Caco-2 (cell line): ENCODE measurements at places on chromosomes 1 and 21. TPM values are rescaled to one million over a fixed set of nuclear protein-coding genes. Genes with fewer than 3 reads are reported as not detected.

GRCh38 chr1:2375246-2375922 lies 16.0 kb downstream of the MORN1 start:
- no peak overlapping the region for H3K4me3 ChIP-seq
- DNase-seq, result no peak
- H3K4me1 ChIP-seq, result no peaks in the 10 kb centered on the region
- no peaks in the 10 kb centered on the region for H3K36me3 ChIP-seq
- no peak overlapping the region for H3K27ac ChIP-seq
- H3K27me3 ChIP-seq, result no peaks in the 10 kb centered on the region

DNA sequence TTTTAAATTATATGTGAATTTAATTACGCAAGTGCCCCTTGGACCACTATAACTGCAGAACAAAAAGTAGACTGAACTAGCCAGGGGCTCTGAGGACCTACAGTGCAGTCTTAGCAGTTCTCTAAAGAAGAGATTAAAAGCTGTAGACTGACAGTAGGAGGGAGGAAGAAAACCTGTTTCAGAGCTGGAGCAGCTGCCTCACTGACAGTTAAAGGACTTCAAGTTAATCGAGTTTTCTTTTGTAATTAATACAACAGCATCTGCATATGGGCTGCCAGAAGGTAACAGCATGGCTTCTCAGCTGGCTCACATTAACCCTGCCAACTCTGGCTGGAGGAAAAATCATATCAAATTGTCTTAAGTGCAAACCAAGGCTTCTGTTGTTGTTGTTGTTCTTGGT lies 19.9 kb downstream of the DSTYK start:
- no peaks in the 10 kb centered on the region for H3K36me3 ChIP-seq
- no peak for DNase-seq
- no peak overlapping the region for H3K4me3 ChIP-seq

Gene CHD5
- 0.39 and 0.44 TPM in 2 replicates for total RNA-seq

DNA sequence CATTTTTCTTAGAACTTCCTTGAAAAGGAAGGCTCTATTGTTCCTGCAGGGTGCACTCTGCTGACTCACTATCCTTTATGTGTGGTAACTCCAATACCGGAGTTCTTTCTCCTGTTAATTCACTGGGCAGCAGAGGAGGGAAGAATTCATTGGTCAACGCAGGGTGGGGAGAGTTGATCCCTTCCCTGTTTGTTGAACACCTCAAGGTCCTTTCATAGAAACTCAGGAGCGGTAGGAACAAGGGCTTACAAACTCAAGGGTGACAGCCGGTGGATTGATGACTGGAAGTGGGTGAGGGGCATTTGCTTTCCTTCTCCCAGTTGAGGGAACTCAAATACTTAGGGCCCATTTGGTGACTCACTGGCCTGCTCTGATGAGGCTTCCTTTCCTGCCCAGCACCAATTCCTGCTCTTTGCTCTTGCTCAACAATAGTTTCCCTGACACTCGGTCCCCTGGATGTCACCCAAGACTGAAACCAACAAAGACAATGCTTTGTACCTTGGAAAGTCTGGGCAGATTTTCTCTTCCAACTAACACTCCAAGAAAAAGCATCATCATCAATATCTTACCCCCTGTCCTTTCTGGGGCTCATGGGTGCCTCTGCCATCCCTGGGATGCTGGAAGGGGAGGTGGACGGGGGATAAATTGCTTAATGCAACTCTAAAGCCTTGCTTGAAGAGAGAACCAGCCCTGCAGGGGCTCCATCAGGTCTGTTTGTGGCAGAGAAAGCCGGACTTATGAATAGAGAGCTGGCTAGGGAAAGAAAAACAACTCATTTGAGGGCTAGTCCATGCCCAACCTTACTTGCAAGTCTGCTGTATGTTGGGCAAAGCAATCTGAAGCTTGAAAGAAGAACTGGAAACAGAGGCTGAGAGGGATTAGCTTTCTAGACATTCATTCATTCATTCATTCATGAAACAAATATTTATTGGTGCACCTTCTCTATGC lies 9.3 kb downstream of the SLC26A9 start:
- no peak for DNase-seq
- H3K4me1 ChIP-seq, result peaks cover 16% of the 10 kb centered on the region
- peak overlapping the region; percentile 40 for H3K27ac ChIP-seq

Gene PDZK1IP1
- total RNA-seq, result 3.8 and 6.1 TPM in 2 replicates

Gene OR2L3
- total RNA-seq, result not detected in 2 replicates

- no peak overlapping the region for H3K4me3 ChIP-seq
- no peaks in the 10 kb centered on the region for H3K36me3 ChIP-seq
- DNase-seq, result no peak
- no peak overlapping the region for H3K27ac ChIP-seq
- peaks cover 7% of the 10 kb centered on the region; the same call in 1 of the 2 replicates for H3K4me1 ChIP-seq
Measured at GRCh38 chr1:20248971-20249612, 41.6 kb upstream of the VWA5B1 start.

- no peak overlapping the region for H3K4me3 ChIP-seq
- H3K36me3 ChIP-seq, result no peaks in the 10 kb centered on the region; the same call in 1 of the 2 replicates
- H3K4me1 ChIP-seq, result no peaks in the 10 kb centered on the region
Measured at GRCh38 chr21:37207441-37208009, 59.6 kb downstream of the VPS26C start.

Gene ELAVL4
- not detected in 2 replicates for total RNA-seq

Gene DNAJC28
- 2.5 and 2.7 TPM in 2 replicates for total RNA-seq

- no peak overlapping the region for H3K27ac ChIP-seq
- no peaks in the 10 kb centered on the region for H3K27me3 ChIP-seq
- H3K36me3 ChIP-seq, result no peaks in the 10 kb centered on the region
Measured at GRCh38 chr1:199646761-199647160, 380.7 kb upstream of the NR5A2 start.

DNA sequence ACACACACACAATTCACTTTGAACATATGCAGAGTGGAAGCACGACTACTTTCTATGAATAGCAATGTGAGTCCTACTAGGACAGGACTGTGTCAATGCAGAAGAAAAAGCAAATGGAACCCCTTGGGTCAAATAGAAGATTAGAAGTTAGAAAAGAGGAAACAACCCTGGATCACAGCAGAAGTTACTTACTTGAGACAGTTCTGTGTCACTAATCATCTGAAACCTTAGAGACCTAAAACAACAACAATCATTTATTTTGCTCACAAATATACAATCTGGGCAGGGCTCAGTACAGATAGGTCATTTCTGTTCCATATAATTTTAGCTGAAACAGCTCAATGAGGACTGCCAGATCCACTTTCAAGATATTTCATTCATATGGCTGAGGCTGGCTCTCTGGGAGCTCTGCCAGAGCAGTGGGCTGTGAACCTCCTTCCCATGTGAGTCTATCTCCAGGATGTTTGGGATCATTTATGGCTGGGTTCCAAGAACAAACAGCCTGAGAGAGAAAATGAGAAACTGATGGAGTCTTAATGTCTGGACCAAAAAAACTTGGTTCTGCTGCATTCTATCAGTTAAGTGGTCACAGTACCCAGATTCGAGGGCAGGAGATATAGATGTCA lies 42.5 kb upstream of the IL10 start:
- no peak for DNase-seq
- H3K27ac ChIP-seq, result no peak overlapping the region
- H3K27me3 ChIP-seq, result no peaks in the 10 kb centered on the region
- H3K36me3 ChIP-seq, result no peaks in the 10 kb centered on the region
- H3K4me3 ChIP-seq, result no peak overlapping the region
- H3K4me1 ChIP-seq, result no peaks in the 10 kb centered on the region

DNA sequence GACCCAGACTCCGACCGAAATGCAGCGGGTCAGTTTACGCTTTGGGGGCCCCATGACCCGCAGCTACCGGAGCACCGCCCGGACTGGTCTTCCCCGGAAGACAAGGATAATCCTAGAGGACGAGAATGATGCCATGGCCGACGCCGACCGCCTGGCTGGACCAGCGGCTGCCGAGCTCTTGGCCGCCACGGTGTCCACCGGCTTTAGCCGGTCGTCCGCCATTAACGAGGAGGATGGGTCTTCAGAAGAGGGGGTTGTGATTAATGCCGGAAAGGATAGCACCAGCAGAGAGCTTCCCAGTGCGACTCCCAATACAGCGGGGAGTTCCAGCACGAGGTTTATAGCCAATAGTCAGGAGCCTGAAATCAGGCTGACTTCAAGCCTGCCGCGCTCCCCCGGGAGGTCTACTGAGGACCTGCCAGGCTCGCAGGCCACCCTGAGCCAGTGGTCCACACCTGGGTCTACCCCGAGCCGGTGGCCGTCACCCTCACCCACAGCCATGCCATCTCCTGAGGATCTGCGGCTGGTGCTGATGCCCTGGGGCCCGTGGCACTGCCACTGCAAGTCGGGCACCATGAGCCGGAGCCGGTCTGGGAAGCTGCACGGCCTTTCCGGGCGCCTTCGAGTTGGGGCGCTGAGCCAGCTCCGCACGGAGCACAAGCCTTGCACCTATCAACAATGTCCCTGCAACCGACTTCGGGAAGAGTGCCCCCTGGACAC lies 534 bp downstream of the C1orf56 start:
- peaks cover 4% of the 10 kb centered on the region for H3K4me1 ChIP-seq
- no peaks in the 10 kb centered on the region for H3K36me3 ChIP-seq
- H3K27ac ChIP-seq, result peak overlapping the region; percentile 74
- DNase-seq, result peak; percentile 69
- peak overlapping the region; percentile 72 for H3K4me3 ChIP-seq

Gene IL19
- not detected in 2 replicates for total RNA-seq

Gene WNT9A
- 0.32 and 0.68 TPM in 2 replicates for total RNA-seq

- no peaks in the 10 kb centered on the region for H3K27me3 ChIP-seq
- peaks cover 55% of the 10 kb centered on the region for H3K4me1 ChIP-seq
- H3K36me3 ChIP-seq, result no peaks in the 10 kb centered on the region
- H3K4me3 ChIP-seq, result no peak overlapping the region
- peak overlapping the region; percentile 92 for H3K27ac ChIP-seq
Measured at GRCh38 chr1:234987415-234988154, 141.1 kb downstream of the TOMM20 start.

DNA sequence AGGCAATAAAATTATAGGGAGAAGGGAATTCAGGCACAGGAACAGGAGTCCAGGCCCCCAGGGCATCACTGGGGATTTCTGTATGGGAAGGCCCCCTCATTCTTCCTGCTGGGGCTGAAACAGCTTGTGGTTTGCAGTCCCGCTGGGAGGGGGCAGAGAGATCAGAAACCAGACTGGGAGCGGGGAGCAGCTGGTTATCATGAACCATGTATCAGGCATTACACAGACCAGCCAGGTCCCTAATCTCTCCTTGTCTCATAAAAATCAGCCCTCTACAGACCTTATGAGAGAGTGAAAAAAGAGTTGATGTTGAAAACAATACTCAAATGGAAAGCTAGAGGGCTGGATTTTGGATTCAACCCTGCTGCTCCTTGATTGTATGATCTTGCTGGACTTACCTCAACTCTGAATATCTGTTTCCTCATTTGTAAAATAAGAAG lies 93.4 kb upstream of the F3 start:
- DNase-seq, result no peak
- no peaks in the 10 kb centered on the region for H3K27me3 ChIP-seq
- H3K4me3 ChIP-seq, result no peak overlapping the region
- no peak overlapping the region for H3K27ac ChIP-seq
- no peaks in the 10 kb centered on the region for H3K4me1 ChIP-seq
- no peaks in the 10 kb centered on the region for H3K36me3 ChIP-seq

DNA sequence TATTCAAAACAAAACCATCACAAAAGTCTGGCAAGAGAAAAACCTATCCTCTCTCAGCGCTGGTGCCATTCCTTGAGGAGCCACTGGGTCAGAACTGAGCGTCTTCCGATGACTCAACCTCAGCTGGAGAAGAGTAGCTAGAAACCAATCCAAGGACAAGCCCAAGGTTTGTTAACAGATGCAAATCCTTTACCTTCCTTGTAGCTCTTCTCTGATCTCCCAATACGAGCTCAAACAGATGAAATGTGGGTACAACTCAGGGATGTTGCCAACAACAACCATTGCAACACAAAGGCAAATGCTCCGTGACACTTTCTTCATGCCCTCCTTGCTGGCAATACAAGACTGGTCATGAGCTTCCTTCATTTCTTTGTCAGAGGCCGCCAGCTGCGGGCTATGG lies 337.1 kb downstream of the SIPA1L2 start:
- no peak overlapping the region for H3K4me3 ChIP-seq
- H3K36me3 ChIP-seq, result no peaks in the 10 kb centered on the region
- H3K27me3 ChIP-seq, result no peaks in the 10 kb centered on the region
- H3K27ac ChIP-seq, result no peak overlapping the region

Gene REG4
- total RNA-seq, result 8.0 and 18.8 TPM in 2 replicates
